ENCODE measurements at places on chromosomes 6 and 20.

GRCh38 chr6:162187168-162187935, 540.2 kb downstream of the PRKN start:
- H3K4me3 ChIP-seq = no peak overlapping the region
- no peaks in the 10 kb centered on the region for H3K27me3 ChIP-seq
- no peaks in the 10 kb centered on the region for H3K4me1 ChIP-seq
- H3K27ac ChIP-seq = no peak overlapping the region

GRCh38 chr6:83601119-83601518, 88.8 kb downstream of the PRSS35 start:
- no peaks in the 10 kb centered on the region for H3K4me1 ChIP-seq
- no peak overlapping the region for H3K4me3 ChIP-seq
- no peaks in the 10 kb centered on the region for H3K36me3 ChIP-seq
- H3K27me3 ChIP-seq = no peaks in the 10 kb centered on the region
- H3K27ac ChIP-seq = no peak overlapping the region

GRCh38 chr6:139649732-139650131, 275.3 kb upstream of the CITED2 start:
- DNase-seq = no peak
- no peaks in the 10 kb centered on the region for H3K36me3 ChIP-seq
- no peaks in the 10 kb centered on the region for H3K4me1 ChIP-seq
- H3K4me3 ChIP-seq = no peak overlapping the region
- H3K27me3 ChIP-seq = no peaks in the 10 kb centered on the region
- H3K27ac ChIP-seq = no peak overlapping the region

GRCh38 chr6:43758617-43759050, 11.4 kb upstream of the VEGFA start:
- H3K27me3 ChIP-seq = no peaks in the 10 kb centered on the region
- peak; percentile 80 for DNase-seq
- H3K36me3 ChIP-seq = no peaks in the 10 kb centered on the region
- H3K4me3 ChIP-seq = no peak overlapping the region

- no peak for DNase-seq
- no peaks in the 10 kb centered on the region for H3K4me1 ChIP-seq
- no peak overlapping the region for H3K27ac ChIP-seq
- H3K27me3 ChIP-seq = no peaks in the 10 kb centered on the region
Measured at GRCh38 chr6:110198561-110198960, 18.3 kb downstream of the CDC40 start.

DNA sequence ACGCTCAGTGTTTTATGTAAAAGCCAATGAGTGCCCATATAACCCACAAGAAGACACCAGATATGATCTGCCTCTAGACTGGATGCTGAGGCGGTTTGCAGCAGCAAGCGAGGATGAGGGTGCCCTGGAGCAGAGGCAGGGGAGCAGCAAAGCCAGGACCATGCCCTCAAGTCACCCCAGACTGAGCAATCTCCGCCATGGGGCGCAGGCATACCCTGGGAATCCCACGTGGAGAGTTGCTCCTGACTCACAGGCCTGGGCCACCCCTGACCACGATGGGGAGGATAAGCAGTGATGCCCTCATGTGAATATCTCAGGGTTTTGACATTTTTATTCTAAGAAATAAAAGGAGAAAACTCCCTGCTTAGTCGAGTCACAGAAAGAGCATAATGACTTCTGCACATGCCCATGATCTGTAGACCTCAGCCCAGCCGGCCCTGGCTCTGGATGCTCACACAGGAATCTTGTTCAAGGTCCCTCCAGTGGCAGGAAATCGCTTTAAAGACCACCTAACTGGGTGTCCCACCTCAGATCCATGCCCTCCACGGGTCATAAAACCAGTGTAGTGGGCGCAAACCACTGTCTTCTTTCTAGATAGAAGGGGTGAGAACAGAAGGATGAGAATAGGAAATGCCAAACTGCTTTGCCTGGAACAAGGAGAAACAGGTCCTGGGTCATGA, 138.3 kb upstream of the SNX9 start:
- H3K36me3 ChIP-seq = no peaks in the 10 kb centered on the region
- H3K4me3 ChIP-seq = no peak overlapping the region
- DNase-seq = no peak
- no peak overlapping the region for H3K27ac ChIP-seq
- no peaks in the 10 kb centered on the region for H3K4me1 ChIP-seq
- H3K27me3 ChIP-seq = no peaks in the 10 kb centered on the region

DNA sequence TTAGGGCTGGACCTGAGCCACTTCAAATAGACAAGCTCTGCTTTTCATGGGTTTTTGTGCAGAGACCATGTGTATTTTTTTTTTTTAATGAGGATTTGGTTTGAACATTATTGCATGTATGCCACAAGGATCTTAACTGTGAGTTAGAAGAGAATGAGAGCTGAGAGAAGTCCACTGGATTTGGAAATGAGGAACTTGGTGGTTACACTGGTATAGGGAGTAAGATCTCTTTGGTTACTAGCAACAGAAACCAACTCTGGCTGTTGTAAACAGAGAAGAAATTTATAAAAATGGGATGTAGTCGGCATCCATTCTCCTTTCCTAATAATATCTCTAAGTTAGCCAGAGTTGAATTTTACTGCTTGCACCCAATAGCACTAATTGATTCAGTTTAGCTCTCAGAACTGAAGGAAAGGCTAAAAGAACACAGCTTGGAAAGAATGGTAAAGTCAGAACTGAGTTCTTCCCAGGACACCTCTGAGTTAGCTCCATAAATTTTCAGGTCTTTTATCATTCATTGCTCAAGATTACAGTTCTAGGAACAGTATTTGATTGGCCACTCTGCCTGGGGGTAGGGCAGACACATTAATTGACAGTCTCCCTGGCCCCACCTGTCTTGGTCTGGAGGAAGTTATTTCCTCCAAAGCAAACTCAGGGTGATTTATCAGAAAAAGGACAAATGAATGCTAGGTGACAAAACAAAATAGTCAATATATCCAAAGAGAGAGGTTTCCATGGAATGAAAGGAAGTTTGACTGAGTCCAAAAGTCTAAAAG, 3.9 kb upstream of the WFDC2 start:
- no peak for DNase-seq
- no peak overlapping the region for H3K4me3 ChIP-seq
- H3K27me3 ChIP-seq = no peaks in the 10 kb centered on the region

DNA sequence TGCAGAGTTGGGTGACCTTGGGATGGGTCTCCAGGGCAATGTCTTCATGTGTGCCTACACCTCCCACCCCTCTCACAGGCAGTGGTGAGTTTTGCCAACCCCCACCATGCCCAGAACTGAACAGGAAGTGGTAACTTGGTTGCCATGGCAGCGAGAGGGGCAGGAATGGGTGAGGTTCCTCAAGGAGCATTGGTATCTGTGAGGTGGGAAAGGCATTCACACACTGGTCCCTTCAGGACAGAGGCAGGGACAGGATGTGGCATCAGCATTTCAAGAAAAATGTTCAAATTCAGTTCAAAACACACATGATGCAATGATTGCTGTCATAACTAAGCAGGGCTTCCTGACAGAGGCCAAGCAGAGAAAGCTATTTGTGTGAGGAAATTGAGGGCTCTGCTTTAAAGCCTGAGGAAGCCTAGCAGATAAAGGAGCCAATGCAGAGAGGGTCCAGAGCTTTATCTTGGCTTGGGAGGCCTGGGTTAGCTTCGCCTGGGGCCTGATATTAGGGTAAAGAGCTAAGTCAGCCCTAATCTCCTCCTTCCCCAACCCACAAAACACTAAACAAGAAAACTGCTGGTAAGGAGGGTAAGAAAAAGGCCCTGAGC, 551 bp downstream of the TREML2 start:
- H3K27me3 ChIP-seq = no peaks in the 10 kb centered on the region
- H3K4me3 ChIP-seq = no peak overlapping the region
- H3K4me1 ChIP-seq = peaks cover 7% of the 10 kb centered on the region
- no peaks in the 10 kb centered on the region for H3K36me3 ChIP-seq

DNA sequence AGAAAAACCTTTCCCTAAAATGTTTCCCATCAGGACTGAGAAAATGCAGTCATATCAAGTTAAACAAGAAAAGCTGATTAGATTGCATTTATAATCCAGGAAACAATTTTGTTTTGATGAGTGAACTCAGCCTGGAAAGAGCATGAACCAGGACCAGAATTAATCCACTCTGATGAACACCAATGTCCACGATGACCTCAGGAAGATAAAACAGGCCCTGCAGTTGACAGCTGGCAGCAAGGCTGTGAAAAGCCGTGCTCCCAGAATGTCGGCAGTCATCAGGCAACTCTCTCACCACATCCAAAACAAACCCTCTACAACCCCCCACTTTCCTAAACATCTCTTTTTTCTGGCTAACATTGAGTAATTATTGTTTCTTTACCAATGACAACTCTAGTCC, 74.0 kb upstream of the PROKR2 start:
- H3K36me3 ChIP-seq = no peaks in the 10 kb centered on the region
- no peak overlapping the region for H3K27ac ChIP-seq
- H3K27me3 ChIP-seq = no peaks in the 10 kb centered on the region
- no peak overlapping the region for H3K4me3 ChIP-seq
- H3K4me1 ChIP-seq = no peaks in the 10 kb centered on the region
- no peak for DNase-seq

GRCh38 chr20:57159945-57160610, 106.4 kb downstream of the BMP7 start:
- no peaks in the 10 kb centered on the region for H3K4me1 ChIP-seq
- H3K36me3 ChIP-seq = no peaks in the 10 kb centered on the region
- H3K27me3 ChIP-seq = no peaks in the 10 kb centered on the region
- no peak overlapping the region for H3K4me3 ChIP-seq
- DNase-seq = no peak
- no peak overlapping the region for H3K27ac ChIP-seq

DNA sequence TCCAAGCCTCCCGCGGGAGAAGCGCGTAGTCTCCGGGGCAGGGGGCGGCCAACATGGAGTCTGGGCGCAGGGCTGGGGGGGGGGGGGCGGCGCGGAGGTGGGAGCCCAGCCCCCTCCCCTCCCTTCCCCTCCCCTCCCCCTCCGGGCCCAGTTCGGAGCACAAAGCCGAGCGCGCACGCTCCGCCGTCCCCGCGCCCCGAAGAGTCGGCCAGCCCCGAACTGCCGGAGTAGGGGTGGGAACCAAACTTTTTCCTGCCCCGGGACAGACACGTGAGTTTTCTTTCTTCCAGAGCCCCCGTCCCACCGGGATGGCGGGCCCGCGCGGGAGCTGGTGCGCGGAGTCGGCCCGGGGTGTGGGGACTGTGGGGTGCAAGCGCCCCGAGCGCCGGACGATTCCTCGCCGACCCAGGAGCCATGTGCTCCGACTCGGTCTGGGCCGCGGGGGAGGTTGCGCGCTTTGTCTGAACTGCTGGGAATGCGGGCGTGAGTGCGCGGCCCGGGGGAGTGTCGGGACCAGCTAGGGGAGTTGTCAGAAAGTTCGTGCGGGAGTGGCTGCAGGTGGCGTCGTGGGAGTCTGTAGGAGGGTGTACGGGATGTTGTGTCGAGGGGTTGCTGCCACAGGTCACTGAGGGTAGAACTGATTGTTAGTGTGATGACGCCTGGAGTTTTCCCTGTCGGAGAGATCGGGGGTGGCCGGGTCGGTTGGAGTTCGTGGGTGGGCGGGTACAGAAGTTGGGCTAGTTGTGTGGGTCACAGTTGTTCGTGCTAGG, 1.2 kb downstream of the TGIF2 start:
- peak; percentile 70 for DNase-seq
- H3K4me3 ChIP-seq = peak overlapping the region; percentile 82
- no peaks in the 10 kb centered on the region for H3K27me3 ChIP-seq
- peaks cover 7% of the 10 kb centered on the region for H3K4me1 ChIP-seq
- peaks cover 5% of the 10 kb centered on the region for H3K36me3 ChIP-seq
